ENCODE measurements at places on chromosomes 12 and 14. TPM values are rescaled to one million over a fixed set of nuclear protein-coding genes. Genes with fewer than 3 reads are reported as not detected.

Gene GYS2
- not detected for total RNA-seq

DNA sequence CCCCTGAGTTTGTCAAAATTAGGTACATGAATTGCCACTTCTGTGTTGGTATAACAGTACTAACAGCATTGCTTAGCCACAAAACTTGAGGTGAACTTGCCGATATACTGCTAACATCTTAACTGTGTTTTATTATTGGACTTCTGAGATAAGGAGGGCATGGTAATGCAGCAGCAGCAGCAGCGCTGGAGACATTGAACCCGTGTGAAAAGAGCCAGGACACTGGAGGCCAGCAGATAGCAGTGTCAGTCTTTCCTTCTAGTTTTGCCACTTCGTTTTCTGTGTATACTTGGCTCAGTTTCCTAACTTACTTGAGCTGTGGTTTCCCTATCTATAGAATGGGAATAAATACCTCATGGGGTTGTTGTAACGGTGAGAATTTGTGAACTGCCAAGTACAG, 82.7 kb downstream of the KTN1 start:
- no peaks in the 10 kb centered on the region for H3K36me3 ChIP-seq
- DNase-seq, result no peak
- H3K27ac ChIP-seq, result no peak overlapping the region

- no peaks in the 10 kb centered on the region for H3K27me3 ChIP-seq
- H3K36me3 ChIP-seq, result peaks cover 27% of the 10 kb centered on the region
- DNase-seq, result no peak
- no peak overlapping the region for H3K4me3 ChIP-seq
These were observed 19.3 kb upstream of the GALNT16 start for GRCh38 chr14:69240527-69241173.

GRCh38 chr14:53368711-53369201, 215.6 kb upstream of the DDHD1 start:
- H3K4me3 ChIP-seq, result no peak overlapping the region
- H3K27me3 ChIP-seq, result no peaks in the 10 kb centered on the region
- peaks cover 5% of the 10 kb centered on the region for H3K4me1 ChIP-seq
- H3K36me3 ChIP-seq, result no peaks in the 10 kb centered on the region
- DNase-seq, result no peak

Gene CNIH1
- total RNA-seq, result 177 TPM
